ENCODE measurements at places on chromosomes 6 and 20.
A peak's percentile ranks its signal among the peaks of the same experiment; 100 is the strongest.

GRCh38 chr6:32092760-32093497 lies 16.2 kb downstream of the TNXB start:
- no peak for DNase-seq

GRCh38 chr6:40672087-40672486 lies 84.9 kb upstream of the LRFN2 start:
- peak; percentile 21 for DNase-seq

- DNase-seq = peak; percentile 87
These were observed 5.6 kb upstream of the VNN2 start for GRCh38 chr6:132763269-132763668.

- DNase-seq = no peak
These were observed 52.9 kb upstream of the TAB2 start for GRCh38 chr6:149264629-149265028.

DNA sequence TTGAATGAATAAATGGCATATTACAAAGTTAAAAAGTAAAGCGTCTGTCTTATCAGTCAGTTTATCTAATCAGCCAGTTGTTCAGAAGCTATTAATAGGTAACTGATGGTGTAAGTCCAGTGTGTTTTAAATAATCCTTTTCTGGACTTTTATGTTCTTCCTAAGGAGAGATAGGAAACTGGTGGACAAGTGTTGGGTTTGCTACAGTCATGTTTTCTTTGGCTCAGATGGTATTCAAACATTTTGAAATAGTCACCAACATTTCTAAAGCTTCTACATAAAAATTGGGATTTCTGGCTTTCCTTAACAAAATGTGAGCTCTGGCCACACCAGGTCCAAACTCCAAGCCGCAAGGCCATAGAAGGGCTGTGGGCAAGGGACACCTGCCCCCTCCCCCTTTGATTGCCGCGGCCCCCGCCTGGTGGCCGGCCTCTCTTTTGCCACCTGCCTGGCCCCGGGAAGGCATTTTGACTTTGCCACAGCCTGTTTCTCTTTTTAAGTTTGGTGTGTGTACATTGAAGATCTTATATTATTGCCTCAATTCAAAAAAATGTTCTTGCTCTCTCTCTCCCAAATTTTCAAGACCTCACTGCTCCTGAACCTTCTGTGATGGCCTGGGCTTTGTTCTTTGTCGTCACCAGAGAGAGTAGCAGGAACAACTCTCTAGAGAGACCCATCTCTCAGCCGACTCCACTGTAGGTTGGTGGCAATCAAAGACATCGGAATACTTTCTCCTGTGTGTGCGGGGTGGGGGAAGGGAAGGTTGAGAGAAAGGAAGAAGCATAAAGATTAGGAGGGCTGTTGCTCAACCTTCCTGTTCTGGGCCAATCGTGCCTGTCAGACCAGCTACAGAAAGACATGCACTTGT lies 84.0 kb upstream of the ZNF217 start:
- no peak for DNase-seq

DNA sequence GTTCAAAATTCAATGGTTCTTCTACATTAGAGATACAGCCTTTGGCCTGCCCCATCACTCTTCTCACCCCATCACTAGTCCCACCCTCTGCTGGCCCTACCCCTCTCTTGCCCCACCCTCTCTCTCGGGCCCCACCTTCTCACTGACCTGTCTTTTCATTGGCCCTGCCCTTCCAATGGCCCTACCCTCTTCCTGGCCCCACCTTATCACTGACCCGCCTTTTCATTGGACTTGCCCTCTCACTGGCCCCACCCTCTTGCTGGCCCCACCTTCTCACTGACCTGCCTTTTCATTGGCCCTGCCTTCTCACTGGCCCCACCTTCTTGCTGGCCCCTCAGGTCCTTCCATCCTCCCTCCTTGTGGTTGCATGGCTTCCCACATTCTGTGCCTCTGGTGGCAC lies 107.2 kb upstream of the PLEKHG1 start:
- DNase-seq = peak; percentile 93

DNA sequence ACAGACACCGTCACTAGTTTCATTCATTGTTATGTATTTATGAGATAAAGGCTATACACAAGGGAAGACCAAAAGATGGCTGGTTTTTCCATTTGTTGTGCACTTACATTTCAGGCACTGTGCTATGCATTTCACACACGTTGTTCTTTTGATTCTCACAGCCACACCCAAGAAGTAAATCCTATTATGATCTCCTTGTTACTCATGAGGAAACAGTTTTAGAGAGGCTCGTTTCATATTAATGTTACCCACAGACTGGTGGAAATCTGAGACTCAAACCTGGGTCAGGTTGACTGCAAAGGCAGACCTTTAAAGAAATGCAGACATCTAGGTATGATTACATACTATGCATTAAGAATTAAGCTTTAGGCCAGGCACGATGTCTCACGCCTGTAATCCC lies 34.9 kb downstream of the SHLD1 start:
- DNase-seq = no peak

- no peak for DNase-seq
These were observed 83.5 kb upstream of the CCN6 start for GRCh38 chr6:111970426-111970825.

DNA sequence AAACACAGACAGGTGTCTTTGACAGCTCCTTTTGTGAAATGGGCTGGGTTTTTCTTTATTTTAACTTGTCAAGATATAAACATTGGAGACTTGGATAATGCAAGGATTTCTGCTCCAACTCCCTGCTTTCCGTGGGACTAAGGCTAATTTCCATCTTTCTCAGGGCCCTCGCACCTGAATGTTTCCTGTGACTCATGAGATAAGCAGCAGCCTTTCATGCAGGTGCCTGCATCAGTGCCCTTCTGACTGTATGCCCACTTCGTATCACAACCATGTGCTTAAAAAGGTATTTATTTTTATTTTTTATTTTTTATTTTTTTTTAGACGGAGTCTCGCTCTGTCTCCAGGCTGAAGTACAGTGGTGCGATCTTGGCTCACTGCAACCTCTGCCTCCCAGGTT lies 736.1 kb downstream of the DOK5 start:
- DNase-seq = no peak

DNA sequence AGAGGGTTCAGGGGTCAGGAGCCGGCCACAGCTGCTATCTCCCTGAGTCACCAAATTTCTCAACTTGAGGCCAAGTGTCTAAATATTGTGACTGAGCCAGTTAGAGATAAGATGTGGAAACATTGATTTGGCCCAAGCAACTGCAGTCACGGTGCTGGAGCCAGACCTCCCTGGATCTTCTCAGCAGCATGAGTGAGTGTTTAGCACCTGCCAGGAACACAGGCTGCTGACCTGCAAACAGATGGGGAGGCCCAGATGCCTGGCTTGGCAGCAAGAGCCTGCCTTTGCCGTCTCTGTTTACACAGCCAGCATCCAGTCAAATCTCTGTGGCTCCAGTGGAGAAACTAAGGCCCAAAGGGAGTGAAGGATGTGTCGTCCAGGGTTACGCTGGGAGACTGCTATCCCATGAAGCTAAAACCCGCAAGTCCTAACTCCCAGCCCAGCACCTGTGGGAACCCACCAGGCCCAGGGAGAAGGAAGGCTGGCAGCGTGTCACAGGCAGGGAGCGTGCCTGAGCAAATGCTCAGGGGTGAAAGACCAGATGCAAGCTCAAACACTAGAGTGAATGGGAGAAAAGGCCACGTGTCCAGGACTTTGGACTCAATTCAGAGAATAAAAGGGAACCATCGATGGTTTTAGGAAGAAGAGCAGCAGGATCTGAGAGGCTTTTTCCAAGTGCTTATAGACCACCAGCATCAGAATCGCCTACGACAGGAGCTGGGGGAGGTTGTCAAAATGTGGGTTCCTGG lies 15.9 kb upstream of the PTGIS start:
- no peak for DNase-seq

GRCh38 chr20:44396369-44397130 lies 41.1 kb downstream of the HNF4A start:
- DNase-seq = no peak

- DNase-seq = peak; percentile 7
These were observed 947.7 kb upstream of the MAP3K7 start for GRCh38 chr6:91534614-91535013.

GRCh38 chr6:152356662-152357061 lies 280.5 kb downstream of the SYNE1 start:
- peak; percentile 66 for DNase-seq

- no peak for DNase-seq
These were observed 237.0 kb upstream of the RGS17 start for GRCh38 chr6:153368131-153368530.

GRCh38 chr20:24993337-24994185 lies 1.0 kb upstream of the APMAP start:
- peak; percentile 12 for DNase-seq

GRCh38 chr6:6891949-6892461 lies 215.8 kb upstream of the RREB1 start:
- no peak for DNase-seq

DNA sequence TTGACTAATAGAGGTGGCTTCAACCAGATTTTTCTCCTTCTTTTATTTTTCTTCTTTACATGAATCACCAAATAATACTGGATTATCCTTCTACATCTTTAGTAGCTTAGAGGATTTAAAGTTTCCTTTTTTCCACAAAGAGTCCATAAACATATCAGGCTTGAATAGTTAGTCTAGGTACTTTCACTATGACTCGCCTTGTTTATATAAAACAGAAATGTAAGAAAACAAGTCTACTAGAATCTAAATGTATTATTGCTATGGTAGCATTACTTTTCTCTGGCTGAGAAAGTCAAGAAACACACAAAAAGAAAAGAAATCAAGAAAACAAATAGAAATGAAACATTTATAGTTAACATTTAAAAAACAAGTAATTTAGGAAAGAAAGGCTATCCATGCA lies 215.2 kb downstream of the PTPRK start:
- no peak for DNase-seq

GRCh38 chr6:53119349-53119748 lies 29.3 kb downstream of the GCM1 start:
- no peak for DNase-seq

GRCh38 chr6:25511376-25511775 lies 140.6 kb upstream of the SCGN start:
- no peak for DNase-seq

GRCh38 chr20:51871943-51872342 lies 69.6 kb upstream of the SALL4 start:
- no peak for DNase-seq

- DNase-seq = no peak
These were observed 113.7 kb upstream of the QKI start for GRCh38 chr6:163300838-163301237.

- DNase-seq = peak; percentile 65
These were observed 121.1 kb downstream of the PLEKHG1 start for GRCh38 chr6:150720774-150721233.

- DNase-seq = peak; percentile 72
These were observed 5.2 kb downstream of the SIRPA start for GRCh38 chr20:1900321-1900801.

GRCh38 chr6:5248302-5249098 lies 12.2 kb downstream of the LYRM4 start:
- no peak for DNase-seq

DNA sequence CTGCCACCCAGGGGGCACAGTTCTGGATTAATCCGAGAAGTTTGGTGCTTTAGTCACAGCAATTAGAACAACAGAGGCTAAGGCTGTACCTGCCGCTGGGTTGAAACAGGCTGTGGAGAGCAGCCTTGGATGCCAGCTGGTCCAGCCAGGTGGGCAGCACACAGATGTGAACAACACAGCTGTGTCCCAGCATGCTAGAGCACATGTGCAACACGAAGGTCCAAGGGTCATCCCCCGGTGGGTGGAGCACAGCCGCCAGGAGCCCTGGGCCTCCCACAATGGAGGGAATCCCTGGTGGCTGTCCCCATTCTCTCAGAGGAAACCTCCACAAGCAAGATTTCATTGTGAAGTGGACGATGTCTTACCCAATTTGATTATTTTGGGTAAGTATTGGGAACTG lies 99.2 kb upstream of the SYNDIG1 start:
- no peak for DNase-seq

- peak; percentile 89 for DNase-seq
These were observed 712 bp downstream of the RXRB start for GRCh38 chr6:33199687-33200218.

- DNase-seq = peak; percentile 82
These were observed at the start of gene DEK for GRCh38 chr6:18264219-18264922. Gene DEK (minus strand): TSS chr6:18264530. CDS start chr6:18263987, 543 bp downstream.

DNA sequence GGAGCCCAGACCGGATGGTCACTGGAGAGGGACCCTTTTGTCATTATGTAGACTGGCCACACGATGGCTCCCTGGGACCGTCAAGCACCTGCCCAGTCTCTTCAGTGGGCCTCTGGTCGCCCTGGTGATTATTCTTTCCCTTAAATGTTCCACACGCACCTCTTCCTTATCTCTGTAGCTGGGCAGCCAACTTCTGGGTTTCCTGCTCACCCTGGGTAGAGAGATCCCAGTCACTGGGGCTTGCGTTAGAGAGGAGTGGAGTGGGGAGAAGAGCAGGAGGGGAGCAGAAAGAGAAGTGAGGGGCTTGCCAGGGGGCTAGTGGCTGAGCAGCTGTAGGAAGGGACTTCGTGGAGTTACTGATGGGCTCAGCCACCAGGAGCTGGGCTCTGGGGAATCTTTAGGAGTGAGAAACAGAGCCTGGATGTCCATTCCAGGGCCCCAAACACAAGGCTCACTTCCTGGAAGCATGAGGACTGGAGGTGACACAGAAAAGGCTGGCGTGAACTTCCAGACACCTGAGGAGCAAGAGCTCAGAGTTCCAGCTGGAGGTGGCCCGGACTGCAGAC lies 150.1 kb downstream of the DHX35 start:
- peak; percentile 47 for DNase-seq

DNA sequence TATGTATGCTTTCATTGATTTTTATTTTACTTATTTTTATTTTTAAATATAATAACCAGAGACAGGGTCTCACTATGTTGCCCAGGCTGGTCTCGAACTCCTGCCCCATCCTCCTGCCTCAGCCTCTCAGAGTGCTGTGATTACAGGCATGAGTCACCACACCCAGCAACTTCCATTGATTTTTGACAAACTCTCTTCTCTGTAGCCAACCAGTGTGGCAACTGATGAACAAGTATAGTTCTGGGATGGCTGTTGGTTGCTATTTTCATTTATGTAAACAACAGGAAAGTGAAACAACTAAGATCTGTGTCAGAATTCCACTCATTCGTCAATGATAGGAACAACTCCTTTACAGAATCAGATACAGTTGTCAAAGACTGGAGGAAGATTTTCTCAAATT lies 356.7 kb upstream of the JARID2 start:
- no peak for DNase-seq

GRCh38 chr20:9140162-9140760 lies 71.4 kb downstream of the PLCB4 start:
- DNase-seq = no peak

- no peak for DNase-seq
These were observed at the start of gene L3MBTL1 for GRCh38 chr20:43507150-43508080. Gene L3MBTL1 (plus strand): TSS chr20:43507697. CDS start chr20:43513504, 5,807 bp downstream.

DNA sequence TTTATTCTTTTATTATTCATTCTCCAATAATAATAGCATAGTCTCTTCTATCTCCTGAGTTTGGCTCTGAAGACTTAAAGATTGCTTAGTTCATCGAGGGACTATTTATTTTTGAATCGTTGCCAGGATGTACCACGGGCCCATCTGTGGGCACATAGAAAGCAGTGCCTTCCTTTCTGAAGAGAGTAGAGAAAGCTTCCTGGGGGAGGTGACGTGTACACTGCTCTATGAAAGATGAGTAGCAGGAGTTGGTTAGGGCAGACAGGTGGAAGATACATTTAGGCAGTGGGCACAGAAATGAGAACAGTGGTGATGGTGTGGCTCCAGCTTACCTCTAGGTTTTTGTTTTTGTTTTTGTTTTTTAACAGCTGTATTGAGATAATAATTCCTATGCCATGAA lies 98.4 kb downstream of the CDKAL1 start:
- DNase-seq = no peak
